ENCODE measurements at places on chromosomes 3 and 15.
A peak's percentile ranks its signal among the peaks of the same experiment; 100 is the strongest.

DNA sequence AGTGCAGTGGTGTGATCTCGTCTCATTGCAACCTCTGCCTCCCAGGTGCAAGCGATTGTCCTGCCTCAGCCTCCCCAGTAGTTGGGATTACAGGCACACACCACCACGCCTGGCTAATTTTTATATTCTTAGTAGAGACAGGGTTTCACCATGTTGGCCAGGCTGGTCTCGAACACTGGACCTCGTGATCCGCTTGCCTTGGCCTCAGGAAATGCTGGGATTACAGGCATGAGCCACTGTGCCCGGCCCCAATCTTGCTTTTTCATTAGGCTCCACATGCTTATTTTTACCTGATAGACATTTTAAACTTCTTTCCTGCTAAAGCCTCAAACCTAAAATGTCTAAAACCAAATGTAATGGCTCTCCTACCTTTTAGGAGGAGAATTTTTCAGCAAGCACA lies 817.0 kb upstream of the NECTIN3 start:
- no peak for DNase-seq

GRCh38 chr15:92178911-92179310 lies 214.8 kb upstream of the ST8SIA2 start:
- DNase-seq: no peak

GRCh38 chr15:67967871-67968431 lies 86.2 kb upstream of the PIAS1 start:
- DNase-seq: peak; percentile 35

DNA sequence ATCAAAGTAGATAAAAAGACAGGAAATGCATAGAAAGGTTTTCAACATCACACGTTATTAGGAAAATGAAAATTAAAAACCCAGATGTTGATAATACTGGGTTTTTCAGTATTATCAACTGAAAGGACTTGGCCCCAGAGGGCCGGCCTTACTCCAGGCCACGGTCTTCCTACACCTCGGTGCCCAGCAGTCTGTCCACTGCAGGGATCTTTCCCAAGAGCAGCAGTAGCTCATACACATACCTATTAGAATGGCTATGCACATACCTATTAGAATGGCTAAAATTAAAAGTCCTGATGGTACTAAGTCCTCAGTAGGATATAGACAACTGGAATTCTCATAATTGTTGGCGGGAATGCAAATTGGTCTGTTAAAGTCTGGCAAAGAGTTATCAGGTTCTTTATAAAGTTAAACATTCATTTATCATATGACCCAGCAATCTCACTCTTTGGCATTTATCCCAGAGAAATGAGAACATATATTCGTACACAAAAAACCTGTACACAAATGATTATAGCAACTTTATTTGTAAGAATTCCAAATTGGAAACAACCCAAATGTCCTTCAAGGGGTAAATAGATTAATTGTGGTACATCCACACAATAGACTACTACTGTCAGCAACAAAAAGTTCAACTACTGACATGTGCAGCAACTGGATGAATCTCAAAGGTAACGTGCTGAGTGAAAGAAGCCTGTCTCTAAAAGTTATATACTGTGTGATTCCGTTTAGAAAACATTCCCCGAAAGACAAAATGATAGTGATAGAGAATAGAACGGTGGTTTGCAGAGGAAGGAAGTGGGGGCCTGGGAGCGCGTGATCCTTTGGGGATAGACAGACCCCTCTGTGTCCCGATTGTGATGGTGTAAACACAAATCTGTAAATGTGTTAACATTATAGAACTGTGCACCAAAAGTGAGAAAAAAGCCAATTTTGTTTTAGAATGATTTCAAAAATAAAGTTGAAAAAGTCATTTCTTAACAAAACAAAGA lies 62.3 kb downstream of the MCTP2 start:
- DNase-seq: no peak

DNA sequence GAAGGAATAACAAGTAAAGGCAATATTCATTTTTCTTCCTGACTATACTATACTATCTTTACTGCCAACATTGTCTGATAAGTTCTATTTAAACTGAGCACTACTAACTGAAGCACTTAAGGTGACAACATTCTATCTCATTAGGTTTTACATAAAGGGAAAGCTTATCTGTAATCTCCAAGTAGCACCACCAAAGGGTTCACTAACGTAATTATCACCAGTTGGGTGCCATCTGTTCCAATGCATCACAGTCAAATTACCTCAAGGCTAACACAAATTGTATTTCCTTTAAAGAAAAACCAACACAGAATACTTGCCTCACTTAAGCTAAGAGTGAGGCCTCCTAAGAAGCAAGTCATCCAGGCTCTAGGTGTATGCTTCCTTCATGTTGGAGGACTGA lies 453.8 kb downstream of the RAP2B start:
- DNase-seq: no peak

DNA sequence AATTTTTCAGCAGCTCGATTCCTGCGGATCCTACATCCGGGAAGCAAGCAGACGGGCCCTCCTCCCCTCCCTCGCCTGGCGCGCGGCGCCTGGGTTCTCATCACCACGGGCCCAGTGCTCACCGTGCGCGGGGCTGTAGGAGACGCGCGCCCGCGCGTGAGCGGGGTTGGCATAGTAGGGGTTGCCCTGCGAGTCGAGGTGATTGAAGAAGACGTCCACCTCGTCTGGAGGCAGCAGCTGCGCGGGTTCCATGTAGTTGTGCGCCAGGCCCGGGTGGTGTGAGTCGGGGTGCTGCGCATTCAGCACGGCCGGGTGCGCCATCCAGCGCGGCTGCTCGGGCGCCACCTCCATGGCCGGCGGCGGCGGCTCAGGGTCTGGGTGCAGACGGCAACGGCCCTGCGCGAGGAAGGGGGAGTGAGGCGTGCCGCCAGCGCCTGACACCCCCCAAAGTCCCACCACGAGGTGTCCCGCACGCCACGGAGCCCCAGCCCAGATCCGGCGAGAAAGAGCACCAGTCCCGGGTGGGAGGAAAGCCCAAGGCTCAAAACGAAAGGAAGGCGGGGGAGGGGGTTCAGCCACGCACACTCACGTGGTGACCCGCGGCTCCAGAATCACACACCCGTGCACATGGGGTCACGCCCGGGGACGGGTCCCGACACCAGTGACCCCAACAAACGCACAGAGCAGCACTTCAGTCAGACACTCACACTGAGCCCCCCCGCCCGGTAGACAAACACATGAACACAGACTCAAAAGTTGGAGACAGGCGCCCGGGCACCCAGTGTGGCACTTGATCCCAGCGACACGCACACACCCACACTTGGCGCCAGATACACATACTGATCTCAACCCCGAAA lies 6.1 kb downstream of the GATA2 start:
- DNase-seq: no peak

- DNase-seq: no peak
Measured at GRCh38 chr3:51997935-51998596, 2.4 kb upstream of the RPL29 start.

Measured in anterior cingulate cortex (tissue), 58 donors.